Activated T-helper 17 cell treated with anti-CD3 and anti-CD28 coated beads, Interleukin-2, amount 50 U/mL, for 72 hours (primary cell): ENCODE measurements at places on chromosomes 5 and 9. TPM values are rescaled to one million over a fixed set of nuclear protein-coding genes. Genes with fewer than 3 reads are reported as not detected.

DNA sequence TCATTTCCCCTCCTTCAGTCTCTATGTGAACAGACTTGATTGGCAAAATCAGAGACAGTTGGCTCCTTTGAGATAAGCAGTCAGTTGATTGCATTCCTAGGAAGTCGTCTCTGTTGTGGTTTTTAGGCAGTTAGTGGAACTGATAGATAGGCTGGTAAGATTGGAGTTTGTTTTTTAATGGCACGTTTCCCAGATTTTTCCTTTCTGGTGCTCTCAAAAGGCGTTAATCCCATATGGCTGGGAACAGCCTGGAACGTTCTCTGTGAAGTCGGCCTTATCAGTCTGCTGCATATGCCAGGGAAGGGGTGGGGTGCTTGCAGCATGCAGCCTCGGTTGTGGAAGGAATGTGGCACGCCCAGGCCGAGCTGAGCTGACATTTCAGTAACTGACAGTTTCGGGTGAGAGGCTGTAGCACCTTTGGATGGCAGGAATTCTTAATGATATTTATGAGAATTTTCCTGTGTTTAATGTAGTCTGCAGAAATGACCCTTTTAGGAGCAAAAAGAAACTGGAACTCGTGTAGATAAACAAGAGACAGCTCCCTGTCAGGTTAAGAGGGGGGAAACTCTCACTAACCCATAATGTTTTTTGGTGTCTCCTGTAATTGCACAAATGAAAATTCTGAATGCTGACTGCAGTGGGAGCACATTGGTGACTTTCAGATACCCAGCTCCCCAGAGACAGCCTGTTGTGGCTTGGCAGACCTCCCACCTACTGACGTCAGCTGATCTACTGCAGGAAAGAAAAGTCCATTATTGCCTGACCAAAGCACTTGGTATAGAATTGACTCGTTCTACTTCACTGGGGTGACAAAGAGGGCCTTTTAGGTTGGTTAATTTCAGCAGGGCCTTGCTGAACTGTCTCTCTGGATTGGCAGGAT, 6.3 kb downstream of the SPTAN1 start:
- peak; percentile 76 for ATAC-seq

GRCh38 chr9:133303266-133304157, 28.5 kb upstream of the ABO start:
- no peak for ATAC-seq

The CNTNAP3 gene
- total RNA-seq = not detected

The CDX1 gene
- not detected for total RNA-seq

The PTGDS gene
- not detected for total RNA-seq

The CPLANE1 gene
- total RNA-seq = 5.8 TPM

The AFAP1L1 gene
- total RNA-seq = 0.16 TPM
